ENCODE measurements at places on chromosomes 1 and 21. TPM values are rescaled to one million over a fixed set of nuclear protein-coding genes. Genes with fewer than 3 reads are reported as not detected.
A peak's percentile ranks its signal among the peaks of the same experiment; 100 is the strongest.

GRCh38 chr1:205663286-205663936, 16.9 kb downstream of the SLC45A3 start:
- DNase-seq = no peak

Gene GALE
- total RNA-seq = 43.6 TPM

GRCh38 chr1:247204177-247204647, 32.4 kb upstream of the ZNF124 start:
- DNase-seq = no peak

DNA sequence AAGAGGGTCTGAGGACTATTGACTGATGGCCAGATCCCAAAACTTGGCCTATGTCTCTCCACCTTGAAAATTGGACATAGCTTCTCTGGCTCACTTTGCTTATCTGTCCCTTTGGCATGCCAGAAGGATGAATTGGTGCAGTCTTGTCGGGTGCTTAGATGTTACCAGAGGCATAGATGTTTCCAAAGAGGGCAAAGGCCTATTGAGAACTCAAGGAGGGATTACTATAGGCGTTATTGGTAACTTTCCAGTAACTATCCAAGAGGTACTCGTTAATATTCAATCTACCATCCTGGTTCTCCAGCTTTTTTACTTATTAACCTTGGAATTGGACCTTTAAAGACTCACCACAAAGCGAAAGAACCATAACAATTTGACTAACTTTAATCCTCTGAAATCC, 368.3 kb upstream of the ESRRG start:
- DNase-seq = no peak

Gene SPRR2G
- total RNA-seq = not detected

DNA sequence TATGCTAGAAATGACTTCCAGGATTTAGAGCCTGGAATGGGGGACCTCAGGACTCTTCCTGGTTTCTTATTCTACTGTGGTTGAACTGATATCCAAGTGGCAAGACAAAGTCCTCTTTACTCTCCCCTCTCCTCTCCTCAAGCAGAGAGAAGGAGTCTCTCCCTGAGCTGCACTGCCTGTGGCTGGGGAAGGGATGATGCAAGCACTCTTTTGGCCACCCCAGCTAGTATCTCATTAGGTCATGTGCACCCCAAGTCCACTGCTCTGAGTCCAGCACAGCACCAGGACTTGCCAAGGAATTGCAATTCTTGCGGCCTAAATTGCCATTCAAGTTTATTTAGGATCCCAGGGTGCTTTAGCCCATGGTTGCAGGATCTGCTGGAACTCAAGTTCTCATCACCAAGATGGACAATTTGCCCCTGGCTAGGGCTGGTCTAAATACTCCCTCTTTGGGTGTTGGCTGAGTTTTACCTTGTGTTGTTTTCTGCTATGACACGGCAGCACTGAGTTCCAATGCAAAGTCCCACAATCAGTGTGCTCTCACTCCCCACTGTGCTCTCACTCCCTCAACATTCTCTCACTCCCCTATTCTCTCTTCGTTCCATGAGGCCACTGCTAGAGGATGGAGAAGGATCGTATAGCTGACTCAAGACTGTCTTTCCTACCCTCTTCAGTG, 172.2 kb downstream of the TM2D1 start:
- no peak for DNase-seq

Gene IGSF21
- not detected for total RNA-seq

DNA sequence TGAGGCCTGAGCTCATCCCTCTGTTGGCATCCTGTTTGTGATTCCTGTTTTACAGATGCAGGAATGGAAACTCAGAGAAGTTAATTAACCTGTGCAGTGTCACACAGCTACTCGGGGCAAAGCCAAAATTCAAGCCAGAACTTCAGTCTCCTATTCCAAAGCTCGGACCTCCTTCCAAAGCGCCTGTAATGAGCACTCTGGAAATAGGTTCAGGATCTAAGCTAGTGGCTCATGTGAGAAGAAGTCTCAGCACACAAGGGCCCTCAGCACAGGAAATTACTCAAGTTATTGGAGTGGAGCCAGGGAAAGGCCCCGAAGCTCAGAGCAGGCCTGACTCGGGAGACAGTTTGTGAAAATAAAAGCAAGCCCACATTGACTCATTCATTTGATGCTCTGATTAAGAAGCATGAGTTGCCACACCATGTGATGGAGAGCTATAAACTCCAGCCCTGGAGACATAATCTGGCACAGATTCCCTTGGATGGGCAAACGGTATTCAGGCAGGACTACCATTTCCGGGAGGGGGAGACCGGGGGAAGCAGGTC, 50.6 kb upstream of the LYST start:
- DNase-seq = peak; percentile 74

DNA sequence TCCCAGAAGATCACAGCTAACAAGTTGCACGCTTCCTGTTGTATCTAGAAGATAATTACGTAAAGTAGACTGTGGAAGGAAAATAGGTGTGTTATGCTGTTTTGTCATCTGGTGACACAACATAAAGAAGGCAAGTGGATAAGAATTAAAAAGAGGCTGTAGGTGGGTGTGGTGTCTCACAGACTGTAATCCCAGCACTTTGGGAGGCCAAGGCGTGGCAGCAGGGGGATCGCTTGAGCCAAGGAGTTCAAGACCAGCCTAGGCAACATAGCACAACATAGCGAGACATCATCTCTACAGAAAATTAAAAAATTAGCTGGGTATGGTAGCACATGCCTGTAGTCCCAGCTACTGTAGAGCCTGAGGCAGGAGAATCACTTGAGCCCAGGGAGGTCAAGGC, 17.9 kb upstream of the ZNF281 start:
- DNase-seq = no peak

Gene CRP
- not detected for total RNA-seq

- DNase-seq = no peak
These were observed 24.1 kb downstream of the PIGM start for GRCh38 chr1:160007577-160008200.

- DNase-seq = no peak
These were observed 137.8 kb downstream of the PTPRC start for GRCh38 chr1:198776602-198777029.

DNA sequence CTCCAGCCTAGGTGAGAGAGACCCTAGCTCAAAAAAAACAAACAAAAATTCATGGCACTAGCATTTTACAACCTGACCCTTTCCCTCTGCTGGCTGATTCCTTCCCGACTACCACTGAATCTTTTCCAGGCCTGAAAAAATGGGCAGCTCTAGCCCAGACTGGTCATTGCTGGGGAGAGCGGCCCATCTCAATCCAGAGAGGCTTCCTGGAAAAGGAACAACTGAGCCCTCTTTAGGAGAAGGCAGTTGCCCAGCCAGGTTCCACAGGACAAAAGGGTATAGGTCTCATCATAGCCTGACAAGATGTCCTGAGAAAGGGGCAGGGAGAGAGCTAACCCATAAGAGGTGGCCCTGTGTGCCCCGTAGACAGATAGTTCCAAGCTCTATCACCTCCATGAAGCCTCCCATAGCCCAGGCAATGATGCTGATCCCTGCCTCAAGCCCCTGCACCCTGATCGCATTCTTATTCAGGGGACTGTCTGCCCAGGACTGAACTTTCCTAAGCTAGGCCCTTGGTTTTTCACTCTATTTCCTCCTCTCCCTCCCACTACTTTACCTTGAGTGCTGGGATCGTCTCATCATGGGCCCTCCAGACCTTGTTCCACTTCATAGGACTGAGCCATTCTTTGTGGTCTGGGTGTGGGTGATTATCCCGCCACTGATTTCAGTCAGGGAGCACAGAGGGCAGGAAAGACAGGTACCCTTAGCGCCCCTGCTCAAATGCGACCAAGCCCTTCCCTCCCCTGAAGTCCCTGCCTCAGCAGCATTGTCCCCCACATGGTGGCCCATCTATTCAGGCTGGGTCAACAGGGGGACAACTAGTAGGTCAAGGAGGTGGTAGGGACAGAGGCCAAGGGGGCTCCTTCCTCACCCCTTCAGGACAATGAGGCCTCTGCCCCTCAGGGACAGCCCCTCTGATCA, 18.2 kb downstream of the RHBG start:
- no peak for DNase-seq

Gene SPOCD1
- 0.46 TPM for total RNA-seq

DNA sequence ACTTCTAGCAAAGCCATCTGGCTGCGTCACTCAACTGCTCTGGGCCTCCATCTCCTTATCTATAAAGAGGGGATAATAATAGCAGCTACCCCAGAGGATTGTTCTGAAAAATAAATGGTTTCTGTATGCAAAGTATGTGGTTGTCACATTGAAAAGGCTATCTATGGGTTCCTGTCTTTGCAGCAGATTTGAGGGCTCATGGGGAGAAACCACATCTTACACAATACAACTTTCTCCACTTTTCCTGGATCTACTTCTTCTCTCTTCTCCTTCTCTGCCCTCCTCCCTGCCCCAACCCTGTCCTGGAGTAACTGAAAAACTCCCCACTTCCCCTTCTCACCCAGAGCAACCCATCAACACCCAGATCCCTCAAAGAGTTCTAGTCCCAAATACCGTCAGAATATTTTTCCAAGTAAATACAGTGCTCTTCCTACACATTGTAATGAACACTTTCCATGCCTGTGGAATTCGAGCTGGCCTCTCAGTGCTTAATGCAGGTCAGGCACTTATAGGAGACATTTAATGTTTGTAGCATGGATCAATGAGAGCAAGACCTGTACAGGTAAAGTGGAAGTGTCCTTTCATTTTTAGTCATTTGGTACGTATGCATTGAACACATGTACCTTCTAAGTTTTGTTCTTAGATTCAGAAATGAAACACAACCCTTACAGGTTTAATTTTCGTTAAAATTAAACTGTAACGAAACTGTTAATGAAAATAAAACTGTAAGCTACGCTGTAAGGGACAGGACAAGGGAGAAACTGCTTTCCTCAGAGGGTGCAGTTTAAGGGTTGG, 131.9 kb downstream of the AK5 start:
- DNase-seq = no peak

DNA sequence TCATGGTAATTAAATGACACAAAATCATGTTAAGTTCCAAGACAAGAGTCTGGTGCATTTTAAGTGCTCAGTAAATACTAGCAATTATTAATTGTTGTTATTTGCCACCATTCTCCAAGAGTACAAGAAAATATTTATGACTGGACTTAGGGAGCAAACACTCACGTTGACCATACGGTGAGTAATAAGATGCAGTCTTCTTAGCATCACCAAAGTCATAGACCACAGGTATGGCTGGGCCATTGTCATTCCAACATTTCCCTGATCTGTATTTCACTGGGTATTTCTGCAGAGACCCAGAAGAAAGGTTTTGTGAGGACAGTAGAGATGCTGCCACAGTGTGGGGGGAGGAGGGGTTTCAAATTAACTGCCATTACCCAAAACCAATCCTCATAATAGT, 4.7 kb downstream of the ITLN2 start:
- no peak for DNase-seq

DNA sequence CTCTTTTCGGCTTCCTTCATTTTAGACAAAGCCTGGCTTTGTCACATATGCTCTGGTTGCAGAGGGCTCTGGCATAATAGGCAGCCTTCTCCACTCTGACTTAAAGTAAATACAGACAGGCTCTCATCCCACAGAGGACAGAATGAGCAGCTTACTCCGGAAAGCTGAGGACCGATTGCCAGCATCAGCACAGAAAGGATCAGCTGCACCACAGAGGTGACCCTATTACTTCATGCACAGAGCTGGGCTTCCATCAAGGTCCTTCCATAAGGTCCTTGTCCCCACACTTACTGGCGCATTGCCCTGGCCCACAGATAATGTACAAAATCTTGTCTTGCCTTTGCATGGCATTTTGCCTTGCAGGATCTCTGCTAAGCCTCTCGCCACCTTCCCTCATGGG, 67.6 kb downstream of the SEC16B start:
- DNase-seq = no peak

DNA sequence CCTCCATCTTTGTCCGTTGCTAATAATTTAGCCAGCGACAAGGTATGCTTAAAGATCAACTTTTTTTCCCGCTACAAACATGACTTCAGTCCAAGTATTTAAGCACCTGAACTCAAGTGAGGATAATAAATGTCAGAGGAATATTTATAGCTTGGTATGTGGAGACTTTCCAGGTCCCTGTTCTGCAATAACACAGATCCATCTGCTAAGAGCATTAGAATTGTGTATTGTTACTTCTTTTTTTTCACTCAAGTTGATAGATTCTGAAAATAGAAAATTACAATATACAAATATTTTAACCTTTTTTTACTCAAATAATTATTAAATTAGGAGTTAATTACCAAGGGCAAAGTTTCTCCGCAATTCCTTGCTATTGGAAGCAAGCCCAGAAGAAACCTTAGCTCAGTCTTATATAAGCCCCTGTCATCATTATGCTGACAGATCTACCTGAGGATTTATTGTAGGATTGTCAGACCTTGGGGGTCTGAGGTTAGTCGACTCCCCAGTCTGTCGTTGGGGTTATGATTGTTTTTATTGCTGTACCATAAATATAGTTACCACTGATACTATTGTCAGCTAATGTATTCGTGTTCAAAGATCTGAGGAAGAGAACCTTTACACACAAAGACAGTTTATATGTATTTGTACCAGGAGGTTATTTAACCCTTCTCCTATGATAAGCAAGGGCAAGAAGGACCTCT, 337.9 kb downstream of the TBX15 start:
- DNase-seq = no peak

DNA sequence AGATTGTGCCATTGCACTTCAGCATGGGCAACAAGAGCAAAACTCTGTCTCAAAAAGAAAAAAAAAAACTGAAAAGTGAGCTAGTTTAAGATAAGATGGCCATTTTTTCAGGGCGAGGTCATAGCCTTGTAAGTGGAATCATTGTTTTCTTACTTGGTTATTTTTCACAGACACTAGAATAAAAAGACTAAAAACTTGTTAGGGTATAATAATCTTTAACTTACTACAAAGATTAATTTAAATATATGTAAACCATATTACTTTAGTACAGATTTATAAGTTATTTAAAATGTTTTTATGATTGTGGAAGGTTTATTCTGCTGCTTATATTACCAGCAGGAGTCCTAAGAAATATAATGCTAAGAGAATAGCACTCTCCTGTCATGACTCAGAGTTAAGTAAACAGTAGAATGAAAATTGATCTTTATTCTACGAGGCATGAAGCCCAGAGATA, 23.5 kb downstream of the ANGPTL1 start:
- DNase-seq = no peak

Gene TMEM200B
- 0.43 TPM for total RNA-seq

GRCh38 chr1:64608005-64608650, 136.7 kb upstream of the RAVER2 start:
- no peak for DNase-seq

DNA sequence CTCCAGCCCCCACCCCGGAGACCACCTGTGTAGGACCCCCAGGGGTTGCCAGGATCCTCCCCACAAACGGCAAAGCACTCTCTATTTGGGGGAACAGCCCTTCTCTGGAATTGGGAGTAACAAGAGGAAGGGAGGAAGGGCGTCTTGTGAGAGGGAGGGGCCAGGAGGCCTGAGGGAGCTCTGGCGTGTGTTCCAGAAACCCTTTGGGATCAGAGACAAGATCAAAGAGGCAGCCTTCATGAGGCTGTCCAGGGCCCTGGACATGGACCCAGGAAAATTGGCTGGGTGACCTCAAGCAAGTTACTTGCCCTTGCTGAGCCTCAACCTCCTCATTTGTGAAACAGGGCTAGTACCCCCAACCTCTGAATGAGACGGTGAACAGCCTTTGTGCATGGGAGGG, 18.1 kb upstream of the ECE1 start:
- DNase-seq = no peak

Data from activated naive CD4-positive, alpha-beta T cell treated with anti-CD3 and anti-CD28 coated beads, Interleukin-2, amount 50 U/mL, for 72 hours (primary cell).